ENCODE measurements at places on chromosomes 2 and 18. TPM values are rescaled to one million over a fixed set of nuclear protein-coding genes. Genes with fewer than 3 reads are reported as not detected.

POMC gene
- total RNA-seq = 1.8 TPM

KYNU gene
- total RNA-seq = 2.7 TPM

FLACC1 gene
- 3.5 TPM for total RNA-seq

CRYGC gene
- total RNA-seq = not detected

TTN gene
- 1.3 TPM for total RNA-seq
